A549 (cell line): ENCODE measurements at places on chromosomes 12 and 14.

DNA sequence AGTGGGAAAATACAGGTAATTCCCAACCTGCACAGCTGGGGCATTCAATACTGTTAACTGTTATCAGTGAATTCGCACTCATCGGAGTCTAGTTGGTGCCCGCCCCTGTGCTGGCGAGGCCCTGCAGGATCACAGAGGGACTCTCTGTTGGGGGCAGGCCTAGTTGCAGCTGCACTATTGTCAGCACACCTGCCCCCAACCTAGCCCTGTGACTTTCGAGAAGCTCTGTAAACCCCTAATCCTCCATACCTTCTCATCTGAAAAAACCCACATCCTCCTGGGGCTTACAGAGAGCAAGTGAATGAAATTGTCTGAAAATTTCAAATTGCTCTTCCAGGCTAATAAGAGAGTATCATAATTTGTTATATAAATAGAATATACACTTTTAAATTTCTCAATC is 132.2 kb upstream of the NUDT4 start:
- DNase-seq: no peak

DNA sequence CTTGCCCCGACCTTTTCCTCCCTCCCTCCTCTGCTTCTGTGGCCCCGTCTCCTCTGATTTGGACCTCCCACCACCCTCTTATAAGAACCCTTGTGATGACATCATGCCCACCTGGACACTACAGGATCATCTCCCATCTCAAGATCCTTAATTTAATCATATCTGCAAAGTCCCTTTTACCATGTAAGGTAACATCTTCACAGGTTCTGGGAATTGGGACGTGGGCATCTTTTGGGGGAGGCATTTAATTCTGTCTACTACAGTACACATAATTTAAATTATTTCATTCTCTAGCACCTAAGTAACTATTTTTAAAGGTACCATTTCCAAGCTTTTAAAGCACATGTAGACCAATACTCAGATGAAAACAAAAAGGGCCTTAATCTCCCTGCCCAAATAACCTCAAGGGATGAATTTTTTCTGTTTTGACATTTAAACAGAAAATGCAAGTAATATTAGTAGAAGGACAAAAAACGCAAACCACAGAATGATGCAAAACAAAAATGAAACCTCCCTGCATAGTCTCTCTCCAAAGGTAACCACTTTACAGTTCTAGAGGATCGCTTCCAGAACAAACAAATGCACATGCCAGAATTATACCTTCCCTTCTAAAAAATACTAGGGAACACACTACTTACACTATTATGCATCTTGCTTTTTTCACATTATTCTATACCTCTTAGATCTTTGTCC is 222.1 kb downstream of the AACS start:
- DNase-seq: no peak

GRCh38 chr12:108646600-108647579 is 13.2 kb upstream of the SELPLG start:
- DNase-seq: no peak

- DNase-seq: no peak
These were observed 56.1 kb downstream of the CAPZA3 start for GRCh38 chr12:18794000-18794399.
